ENCODE measurements at places on chromosomes 4 and X. TPM values are rescaled to one million over a fixed set of nuclear protein-coding genes. Genes with fewer than 3 reads are reported as not detected.
A peak's percentile ranks its signal among the peaks of the same experiment; 100 is the strongest.

GRCh38 chr4:112140536-112140935 lies 4.7 kb upstream of the FAM241A start:
- no peak for DNase-seq
- H3K27me3 ChIP-seq: no peaks in the 10 kb centered on the region
- H3K27ac ChIP-seq: peak overlapping the region; percentile 84
- no peaks in the 10 kb centered on the region for H3K36me3 ChIP-seq
- H3K4me1 ChIP-seq: no peaks in the 10 kb centered on the region
- H3K4me3 ChIP-seq: no peak overlapping the region

GRCh38 chr4:100414016-100414790 lies 103.6 kb downstream of the EMCN start:
- no peak overlapping the region for H3K27ac ChIP-seq
- H3K4me1 ChIP-seq: no peaks in the 10 kb centered on the region
- H3K4me3 ChIP-seq: no peak overlapping the region
- no peaks in the 10 kb centered on the region for H3K27me3 ChIP-seq

GRCh38 chrX:9635803-9636202 lies 129.8 kb downstream of the GPR143 start:
- no peaks in the 10 kb centered on the region for H3K36me3 ChIP-seq
- no peaks in the 10 kb centered on the region for H3K27me3 ChIP-seq
- no peak for DNase-seq
- no peaks in the 10 kb centered on the region for H3K4me1 ChIP-seq
- H3K27ac ChIP-seq: no peak overlapping the region

Gene TMSB15A
- total RNA-seq: 1.5 TPM
